NCI-H1048 (cell line): ENCODE measurements at places on chromosomes 5 and 9.

- no peak for DNase-seq
Observed at GRCh38 chr5:55159763-55160492, at the start of gene GPX8. GPX8 (plus strand) TSS chr5:55160171; CDS start chr5:55160193, 22 bp downstream.

- DNase-seq = no peak
Observed at GRCh38 chr5:1962619-1963355, 80.1 kb upstream of the IRX4 start.

DNA sequence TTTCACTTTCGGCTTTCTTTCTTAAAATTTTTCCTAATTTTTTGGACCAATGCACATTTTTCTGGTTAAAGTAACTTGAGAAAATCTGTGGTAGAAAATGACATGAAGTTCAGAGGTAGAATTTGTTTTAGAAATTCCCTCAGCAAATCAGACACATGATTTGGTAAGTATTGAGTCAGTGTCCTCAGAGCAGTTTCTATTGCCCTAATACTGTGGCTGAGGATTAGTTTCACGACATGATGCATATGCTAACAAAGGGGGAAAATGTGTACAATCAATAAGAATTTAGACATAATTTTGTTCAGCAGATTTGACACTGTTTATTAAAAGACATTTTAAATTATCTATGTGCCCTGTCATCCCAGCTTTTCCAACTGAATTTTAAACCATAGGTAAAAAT lies 56.2 kb upstream of the GCNT4 start:
- no peak for DNase-seq

DNA sequence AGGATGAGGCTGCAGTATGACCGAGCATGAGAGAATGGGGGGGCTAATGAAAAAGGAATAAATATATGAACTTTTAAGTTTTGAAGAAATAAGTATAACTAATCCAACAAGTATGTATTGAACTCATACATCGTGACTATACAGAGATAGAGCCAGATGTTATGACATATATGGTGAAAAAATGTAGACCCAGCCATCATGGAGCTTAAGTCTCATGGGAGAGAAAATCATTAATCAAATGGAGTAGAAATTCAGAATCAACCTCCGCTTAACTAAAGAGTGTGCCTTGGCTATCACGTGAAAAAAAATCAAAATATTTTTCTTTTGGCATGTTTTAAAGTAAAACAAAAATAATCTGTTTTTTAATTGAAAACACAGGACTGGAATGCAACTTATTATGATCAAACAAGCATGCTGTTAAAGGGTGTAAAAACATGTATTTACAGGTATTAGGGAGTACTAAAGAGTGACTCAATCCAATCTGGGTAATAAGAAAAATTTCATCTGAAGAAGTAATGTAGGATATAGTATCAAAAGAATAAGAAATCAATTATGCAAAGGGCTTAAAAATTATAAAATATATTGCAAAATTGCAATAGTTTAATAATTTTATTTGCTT lies 868.5 kb upstream of the NUDT12 start:
- DNase-seq = no peak

GRCh38 chr5:145660897-145661640 lies 174.1 kb downstream of the PRELID2 start:
- no peak for DNase-seq

DNA sequence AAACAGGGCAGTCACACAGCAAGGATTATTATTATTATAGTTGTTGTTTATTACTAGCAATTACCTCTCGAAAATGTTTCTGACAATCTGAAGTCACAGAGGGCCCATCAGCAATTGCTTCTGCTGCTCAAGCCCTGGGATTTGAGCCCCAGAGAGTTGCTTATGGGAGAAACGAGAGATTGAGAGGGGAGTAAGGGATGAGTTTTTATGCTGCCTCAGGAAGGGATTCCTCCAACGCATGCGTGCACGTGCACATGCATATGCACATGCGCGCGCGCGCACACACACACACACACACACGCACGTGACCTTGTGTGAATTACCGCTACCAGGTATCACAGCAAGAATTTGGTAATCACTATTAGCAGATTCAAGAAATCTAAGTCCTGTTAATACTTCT lies 189.2 kb upstream of the TBC1D2 start:
- DNase-seq = no peak

GRCh38 chr9:13209498-13209897 lies 70.0 kb downstream of the MPDZ start:
- no peak for DNase-seq
